Hematopoietic multipotent progenitor cell treated with erythropoietin and hydrocortisone succinate and interleukin-3 and kit ligand, for 8 days (in vitro differentiated cells): ENCODE measurements at places on chromosomes 16 and 17.

DNA sequence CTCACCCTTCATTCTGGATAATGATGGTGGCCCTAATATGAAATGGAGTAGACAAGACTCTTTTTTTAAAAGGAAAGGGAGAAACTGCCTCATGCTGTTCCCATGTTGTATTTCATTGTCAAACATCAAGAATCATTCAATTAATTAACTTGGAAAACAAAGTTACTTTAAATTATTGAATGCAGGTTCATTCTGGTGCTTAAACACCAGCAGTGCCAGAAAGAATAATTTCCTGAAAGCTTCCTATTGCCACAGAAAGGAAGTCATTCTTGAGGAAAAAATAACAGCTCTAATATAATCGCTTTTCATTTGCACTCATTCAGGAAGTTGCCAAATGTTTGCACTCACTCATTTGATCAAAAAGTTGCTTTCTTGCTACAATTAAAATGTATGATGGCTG, 497.1 kb upstream of the CDH11 start:
- DNase-seq, result no peak

GRCh38 chr17:62657145-62657665, 29.7 kb downstream of the MRC2 start:
- no peak for DNase-seq

- DNase-seq, result peak; percentile 26
Observed at GRCh38 chr17:50412188-50412732, 13.8 kb upstream of the ACSF2 start.

DNA sequence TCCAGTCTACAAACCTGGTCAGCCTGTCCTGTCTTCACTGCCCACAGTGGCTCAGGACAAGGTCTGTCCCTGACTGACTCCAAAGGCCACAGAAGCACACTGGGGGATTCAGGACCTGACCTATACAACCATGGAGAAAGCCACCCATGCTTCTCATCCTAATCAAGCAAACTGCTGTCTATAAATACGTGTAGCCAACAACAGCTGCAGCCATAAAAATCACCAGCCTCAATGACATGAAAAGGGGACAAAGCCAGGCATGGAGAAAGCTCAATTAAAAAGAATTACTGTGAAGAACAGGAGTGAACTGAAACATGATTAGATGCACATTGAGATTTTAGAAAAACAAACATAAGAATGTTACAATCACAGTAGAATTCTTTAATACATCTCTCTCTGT, 170.1 kb downstream of the CDK5R1 start:
- DNase-seq, result no peak
